ENCODE measurements at places on chromosomes 4 and X.

- no peak for DNase-seq
Measured at GRCh38 chrX:143615851-143616250, 20.1 kb downstream of the SLITRK4 start.

DNA sequence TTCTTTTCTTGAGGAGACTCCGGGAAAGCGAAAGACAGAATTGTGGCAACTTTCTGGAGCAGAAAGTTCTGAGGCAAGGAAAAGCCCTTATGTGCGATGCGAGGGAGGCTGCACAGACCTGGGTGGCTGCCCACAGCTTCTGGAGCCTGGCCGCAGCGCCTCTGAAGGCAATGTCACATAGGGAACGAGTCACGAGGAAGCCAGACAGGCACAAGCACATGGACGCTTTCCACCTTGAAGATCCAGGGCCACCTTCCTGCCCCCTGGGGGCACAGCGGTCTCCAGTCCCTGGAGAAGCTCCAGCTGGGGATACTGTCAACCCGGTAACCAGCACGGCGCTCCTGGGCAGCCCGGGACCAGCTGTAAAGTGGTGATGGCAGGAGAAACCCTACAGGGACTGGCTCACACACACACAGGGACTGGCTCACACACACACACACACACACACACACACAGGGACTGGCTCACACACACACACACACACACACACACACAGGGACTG is 69.8 kb downstream of the MTNR1A start:
- no peak for DNase-seq

DNA sequence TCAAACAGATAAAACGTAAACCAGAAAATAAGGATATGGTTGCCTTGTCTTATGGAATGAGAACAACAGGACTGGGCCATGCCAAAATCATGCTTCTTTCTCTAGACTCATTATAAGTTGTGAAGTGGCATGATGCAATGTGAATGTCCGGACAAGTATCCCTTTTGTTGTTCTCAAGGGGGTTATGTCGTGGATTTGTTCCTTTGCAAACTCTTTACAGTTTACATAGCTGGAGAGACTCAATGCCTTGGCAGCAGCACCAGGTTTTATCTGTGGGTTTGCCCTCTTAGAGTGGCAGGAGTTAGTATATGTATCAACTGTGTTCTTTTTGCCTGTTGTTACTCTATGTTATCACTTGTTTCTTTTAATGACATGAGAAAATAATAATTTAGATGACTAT is 41.4 kb downstream of the SPRY1 start:
- DNase-seq: no peak

GRCh38 chrX:15254852-15255251 is 15.0 kb downstream of the ASB9 start:
- no peak for DNase-seq

- no peak for DNase-seq
Measured at GRCh38 chr4:158346576-158346975, 136.3 kb downstream of the TMEM144 start.

DNA sequence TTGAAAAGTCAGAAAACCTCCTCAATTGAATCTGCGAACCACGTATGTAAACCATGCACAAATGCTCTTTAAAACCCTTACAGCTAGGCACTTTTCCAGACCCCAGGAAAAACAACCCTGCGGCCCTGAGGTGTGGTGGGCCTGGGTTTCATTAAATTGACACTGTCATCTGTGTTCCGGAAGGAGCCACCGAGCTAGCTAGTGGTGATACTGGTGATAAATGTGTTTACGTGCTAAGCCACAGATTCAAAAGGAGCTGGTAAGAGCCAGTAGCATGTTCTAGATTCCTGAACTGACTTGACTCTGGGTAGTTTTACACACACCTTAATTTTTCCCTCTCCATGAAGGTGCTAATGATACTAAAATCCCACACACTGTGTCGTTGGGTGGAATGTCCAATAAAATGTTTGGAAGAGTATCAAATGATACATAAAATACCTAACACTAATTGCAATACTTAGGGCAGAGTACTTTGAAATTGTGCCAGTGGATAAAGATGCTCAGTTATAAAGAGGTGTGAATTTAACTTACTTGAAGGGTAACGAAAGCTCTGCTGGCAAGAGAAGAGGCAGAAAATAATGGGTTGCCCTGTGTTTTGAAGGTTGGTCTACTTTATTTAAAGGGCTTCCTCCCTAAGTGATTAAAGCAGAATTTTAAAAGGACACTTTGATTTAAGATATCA is 8.5 kb downstream of the SMS start:
- peak; percentile 12 for DNase-seq

DNA sequence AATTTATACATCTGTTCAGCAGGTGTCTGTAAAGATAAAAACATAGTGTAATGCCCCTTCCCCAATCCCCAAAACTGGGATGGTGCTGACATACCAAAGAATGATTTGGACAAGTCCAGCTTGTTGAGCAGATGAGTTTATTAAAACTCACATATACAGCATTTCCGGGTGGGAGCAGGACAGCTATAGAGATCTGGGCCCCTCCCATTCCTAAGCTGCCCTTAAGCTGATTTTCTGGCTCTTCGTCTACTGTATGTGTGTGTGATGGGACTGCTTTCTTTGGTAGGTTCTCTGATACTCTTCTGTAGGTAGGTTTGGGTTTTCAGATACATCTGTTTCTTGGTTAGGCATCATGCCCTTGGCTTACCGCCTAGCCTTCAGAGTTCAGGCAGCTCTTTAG is 703.7 kb upstream of the PCDH10 start:
- no peak for DNase-seq

DNA sequence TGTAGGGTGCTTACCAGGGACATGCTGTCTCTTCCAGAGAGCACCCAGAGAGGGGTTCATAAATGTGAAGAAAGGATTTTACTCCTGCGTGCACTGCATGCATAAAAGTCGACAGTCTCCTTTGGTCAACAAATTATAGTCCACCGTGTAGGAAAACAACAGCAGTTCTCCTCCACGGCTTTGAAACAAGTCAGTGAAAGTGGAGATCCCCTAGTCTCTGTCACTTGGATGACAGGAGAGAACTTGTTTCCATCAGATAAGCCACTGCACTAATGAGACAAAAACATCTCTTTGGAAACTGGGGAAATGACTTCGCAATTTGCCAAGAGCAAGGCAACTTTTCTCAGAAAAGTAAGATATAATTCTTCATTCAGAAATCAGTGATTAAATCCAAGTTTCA is 9.7 kb downstream of the UNC5C start:
- DNase-seq: no peak
